ENCODE measurements at places on chromosomes 2 and 18. TPM values are rescaled to one million over a fixed set of nuclear protein-coding genes. Genes with fewer than 3 reads are reported as not detected.

DNA sequence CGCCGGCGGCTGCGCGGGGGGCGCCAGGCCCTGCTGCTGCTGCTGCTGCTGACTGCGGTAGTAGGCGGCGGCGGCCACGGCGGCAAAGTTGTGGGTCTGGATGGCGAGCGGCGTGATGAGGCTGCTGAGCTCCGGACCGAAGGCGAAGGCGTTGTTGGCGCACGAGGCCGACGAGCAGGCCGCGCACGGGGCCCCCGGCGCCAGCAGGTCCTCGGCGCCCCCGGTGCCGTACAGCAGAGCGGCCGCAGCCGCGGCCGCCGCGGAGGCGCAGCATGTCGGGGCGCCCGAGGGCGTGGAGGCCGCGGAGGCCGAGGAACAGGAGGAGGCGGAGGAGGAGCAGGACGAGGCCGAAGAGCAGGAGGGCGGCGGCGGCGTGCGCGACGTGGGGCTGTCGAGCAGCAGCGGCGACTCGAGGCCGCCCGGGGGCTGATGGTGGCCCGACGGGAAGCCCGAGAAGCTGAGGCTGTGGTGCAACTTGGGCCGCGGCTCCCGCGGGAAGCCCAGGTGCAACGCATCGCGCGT, 1.8 kb downstream of the ZFP36L2 start:
- DNase-seq, result peak; percentile 38

DNA sequence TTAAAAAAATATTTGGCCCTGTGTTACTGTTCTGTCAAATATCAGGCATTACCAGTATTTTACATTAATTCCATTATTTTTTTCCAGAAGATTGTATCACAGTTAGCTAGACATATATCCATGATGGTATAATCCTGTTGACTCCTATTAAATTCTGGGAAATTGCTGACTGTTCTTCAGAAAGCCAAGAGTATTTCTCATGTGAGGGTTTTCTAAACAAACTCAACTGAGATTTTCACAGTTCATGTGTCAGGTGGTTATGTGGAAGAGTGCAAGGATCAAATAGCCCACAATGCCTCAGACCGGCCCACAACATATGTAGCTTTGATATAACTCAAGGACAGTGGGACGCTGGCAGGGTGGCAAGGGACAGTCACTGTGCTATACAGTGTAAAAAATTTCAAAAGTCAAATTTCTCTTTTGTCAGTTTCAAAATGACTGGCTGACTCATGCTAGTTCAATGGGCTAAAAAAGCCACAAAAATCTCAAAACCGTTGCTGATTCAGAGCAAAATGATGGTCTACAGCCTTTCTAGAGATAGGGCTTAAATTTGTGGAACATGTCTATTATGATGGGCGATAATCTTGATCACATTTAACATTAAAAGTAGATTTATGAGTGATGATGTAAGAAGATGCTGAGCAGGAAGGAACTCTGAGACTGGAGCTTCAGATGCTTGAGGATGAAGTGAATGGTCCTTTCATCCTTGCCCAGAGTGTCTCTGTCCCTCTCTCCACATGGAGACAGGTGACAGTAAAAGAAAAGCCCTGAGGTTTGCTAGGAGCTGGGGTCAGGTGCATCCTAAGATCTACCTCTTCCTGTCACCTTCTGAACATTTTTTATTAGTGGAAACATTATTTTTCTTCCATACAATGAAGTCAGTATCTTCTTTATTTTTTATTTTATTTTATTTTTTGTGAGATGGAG, 175.8 kb upstream of the PIEZO2 start:
- DNase-seq, result no peak

DNA sequence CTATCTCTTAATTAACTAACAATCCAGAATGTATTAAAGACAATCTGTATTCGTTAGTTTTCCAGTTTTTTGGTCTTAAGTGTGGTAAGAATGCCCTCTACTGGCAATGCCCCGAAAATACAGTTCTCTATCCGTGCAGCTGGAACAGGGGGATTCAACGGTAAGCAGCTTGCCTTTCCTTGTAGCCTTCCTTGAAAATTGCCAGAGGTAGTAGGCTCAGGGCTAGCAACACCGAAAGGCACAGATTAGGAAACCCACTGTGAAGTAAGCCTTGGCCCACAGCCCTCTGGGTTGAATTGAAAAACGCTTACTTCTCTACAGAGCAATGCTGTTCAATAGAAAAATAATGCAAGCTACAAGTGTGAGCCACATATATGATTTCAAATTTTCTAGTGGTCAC, 17.1 kb upstream of the VPS4B start:
- peak; percentile 43 for DNase-seq

DNA sequence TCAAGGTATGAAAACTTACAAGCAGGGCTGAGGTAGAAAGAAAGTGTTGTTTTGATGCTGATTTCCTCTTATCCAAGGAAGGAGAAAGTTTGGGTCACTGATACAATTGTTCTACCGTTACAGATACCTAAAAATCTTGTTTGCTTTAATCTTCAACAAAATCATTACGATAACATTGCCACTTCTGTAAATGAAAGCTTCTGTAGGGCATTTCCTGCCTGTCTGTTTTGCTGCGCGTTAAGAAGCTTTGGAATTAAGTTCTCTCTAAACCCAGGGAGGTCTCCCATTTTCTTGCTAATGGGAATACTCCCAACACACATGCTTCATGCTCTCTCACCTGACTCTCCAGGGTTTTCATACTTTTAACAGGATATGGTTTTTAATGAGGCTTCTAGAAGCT, 258.5 kb downstream of the PTGR3 start:
- DNase-seq, result no peak

DNA sequence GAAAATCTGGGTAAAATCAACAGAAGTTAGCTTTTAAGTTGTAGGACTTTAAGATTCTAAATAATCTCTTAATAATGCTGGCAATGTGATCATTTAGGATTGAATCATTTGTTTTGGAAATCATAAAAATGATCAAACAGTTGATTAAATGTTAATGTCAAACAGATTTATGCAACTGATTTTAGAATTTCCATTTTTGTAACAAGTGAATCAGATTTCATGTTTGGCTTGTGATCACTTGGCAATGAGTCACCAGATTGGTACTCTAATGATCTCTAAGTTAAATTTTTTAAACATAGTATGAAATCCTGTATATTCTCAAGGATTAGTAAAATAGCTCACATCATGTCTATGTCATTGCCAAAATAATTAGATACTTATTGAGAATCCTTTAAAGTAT, 50.1 kb upstream of the UNC80 start:
- DNase-seq, result no peak

DNA sequence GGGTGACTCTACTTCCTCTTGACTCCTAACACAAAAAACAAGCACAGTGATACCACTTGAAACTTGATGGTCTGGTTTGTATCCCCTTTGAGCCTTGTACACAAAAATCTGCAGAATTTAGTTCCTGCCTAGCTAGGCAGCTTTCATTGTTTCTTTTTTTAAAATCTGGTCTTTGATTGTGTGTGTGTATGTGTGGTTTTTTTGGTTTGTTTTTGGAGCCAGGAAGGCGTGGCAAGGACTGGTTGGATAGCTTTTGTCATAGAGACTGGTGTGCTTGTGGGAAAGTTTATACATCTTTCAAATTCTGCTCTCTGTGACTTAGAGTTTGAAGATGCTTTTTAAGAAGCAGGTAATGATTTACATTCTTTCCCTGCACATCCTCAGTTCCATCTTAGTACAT, 127.4 kb downstream of the TANC1 start:
- no peak for DNase-seq

- DNase-seq, result peak; percentile 95
These were observed 9.0 kb upstream of the TMBIM1 start for GRCh38 chr2:218301176-218301819.

- no peak for DNase-seq
These were observed 86.2 kb downstream of the SMIM21 start for GRCh38 chr18:75341267-75341666.

- no peak for DNase-seq
These were observed 82.8 kb downstream of the LOXHD1 start for GRCh38 chr18:46574000-46574742.

DNA sequence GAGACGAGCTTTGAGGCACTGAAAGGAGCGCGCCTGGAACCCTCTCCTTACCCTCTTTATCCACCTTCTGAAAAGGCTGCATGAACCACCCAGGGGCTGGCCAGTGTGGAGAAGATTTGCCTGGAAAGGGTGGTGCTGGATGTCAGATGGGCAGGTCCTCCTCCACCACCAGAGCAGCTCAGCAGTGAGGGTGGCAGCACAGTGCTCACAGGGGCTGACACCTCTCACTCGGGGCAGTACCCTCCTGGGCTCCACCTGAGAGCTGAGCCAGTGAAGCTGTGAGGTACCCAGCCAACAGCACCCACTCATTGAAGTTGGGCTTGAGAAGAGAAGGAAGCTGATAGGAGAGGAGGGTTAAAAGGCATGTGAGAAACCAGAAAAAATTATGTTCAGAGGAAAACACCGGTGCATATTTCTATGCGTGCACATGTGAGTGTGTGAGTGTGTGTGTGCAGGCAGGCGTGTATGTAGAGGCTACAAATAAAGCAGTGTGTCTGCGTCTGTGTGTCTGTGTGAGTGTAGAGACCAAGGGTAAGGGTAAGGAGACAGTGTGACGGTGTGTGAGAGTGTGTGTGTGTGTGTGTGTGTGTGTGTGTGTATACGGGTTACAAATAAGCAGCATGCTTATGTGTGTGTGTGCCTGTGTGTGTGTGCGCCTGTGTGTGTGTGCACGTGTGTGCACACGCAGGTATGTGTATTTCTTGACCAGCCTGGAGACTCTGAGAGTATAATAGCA, 40.7 kb downstream of the TEX44 start:
- DNase-seq, result no peak

- no peak for DNase-seq
These were observed 132.8 kb upstream of the SP5 start for GRCh38 chr2:170582313-170582712.

DNA sequence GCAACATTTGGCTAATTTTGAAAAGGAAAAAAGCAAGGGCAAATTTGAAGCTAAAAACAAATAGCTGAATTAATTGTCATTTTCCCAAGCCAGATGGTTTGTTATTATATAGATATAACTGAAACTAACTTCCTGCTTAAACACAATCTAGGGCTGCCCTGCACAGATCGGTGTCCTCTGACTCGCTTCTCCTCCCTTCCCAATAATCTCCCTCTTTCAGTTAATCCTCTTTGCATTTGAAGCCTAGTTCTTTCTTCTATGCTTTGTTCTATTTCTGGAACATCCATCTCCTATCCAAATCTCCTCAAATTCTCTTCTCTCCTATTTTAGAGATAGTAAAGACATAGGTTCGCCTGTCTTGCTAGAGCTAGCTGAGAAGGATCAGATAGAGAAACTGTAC, 328.1 kb downstream of the SLC8A1 start:
- no peak for DNase-seq

GRCh38 chr2:237210297-237210696, 124.6 kb downstream of the COPS8 start:
- DNase-seq, result no peak

- no peak for DNase-seq
These were observed 497.7 kb upstream of the LRATD1 start for GRCh38 chr2:14134771-14135170.

GRCh38 chr2:8022908-8023640, 658.8 kb upstream of the ID2 start:
- no peak for DNase-seq

GRCh38 chr2:190303647-190304046, 16.0 kb downstream of the HIBCH start:
- DNase-seq, result no peak

- no peak for DNase-seq
These were observed 17.0 kb downstream of the RRM2 start for GRCh38 chr2:10139536-10139935.

The ZDBF2 gene
- total RNA-seq, result 12.4 TPM

The ERFE gene
- total RNA-seq, result not detected

The HOXD9 gene
- total RNA-seq, result not detected

The BAZ2B gene
- total RNA-seq, result 11.3 TPM
